ENCODE measurements at places on chromosomes 11 and 22.

- no peak for DNase-seq
These were observed 1376.1 kb upstream of the TENM4 start for GRCh38 chr11:80816966-80817365.

GRCh38 chr11:71194710-71195109 is 57.7 kb downstream of the SHANK2 start:
- no peak for DNase-seq

DNA sequence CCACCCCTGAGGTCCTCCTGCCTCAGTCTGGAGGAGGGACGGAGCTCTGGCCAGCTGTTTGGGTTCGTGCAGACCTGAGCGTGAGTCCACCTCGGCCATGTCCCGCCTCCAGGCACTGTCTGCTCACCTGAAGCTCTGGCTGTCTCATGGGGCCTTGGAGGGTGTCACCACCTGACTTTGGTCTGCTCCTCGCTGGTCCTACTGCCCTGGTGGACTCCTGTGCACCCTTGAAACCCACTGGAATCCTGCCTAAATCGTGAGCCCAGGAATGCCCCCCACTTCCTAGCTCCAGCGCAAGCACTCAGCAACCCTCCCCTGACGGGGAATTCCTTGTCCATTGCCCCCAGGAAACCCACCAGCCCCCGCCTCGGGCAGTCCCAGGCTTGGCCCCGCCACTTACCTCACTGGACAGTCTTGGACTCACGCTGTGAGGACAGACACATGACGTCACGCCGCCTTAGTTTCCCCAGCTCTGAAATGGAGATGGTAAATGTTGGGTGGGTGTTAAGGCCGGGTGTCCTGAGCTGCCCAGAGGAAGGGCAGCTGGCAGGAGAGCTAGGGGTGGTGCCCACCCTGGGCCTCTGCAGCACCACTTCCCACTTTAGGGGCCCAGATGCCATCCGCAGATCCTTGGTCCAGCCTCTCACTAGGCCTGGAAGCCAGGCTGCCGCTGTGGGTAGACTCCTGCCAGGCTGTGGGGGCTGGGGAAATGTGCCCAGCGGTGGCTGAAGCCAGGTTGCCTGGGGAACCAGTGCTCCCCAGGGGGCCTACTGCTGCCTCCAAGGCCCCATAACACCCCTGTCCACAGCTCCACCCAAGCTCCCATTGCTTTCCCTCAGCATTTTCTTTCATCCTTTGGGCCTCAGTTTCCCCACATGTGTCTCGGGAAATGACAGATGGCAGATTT is 18.2 kb upstream of the TBX1 start:
- DNase-seq, result no peak

DNA sequence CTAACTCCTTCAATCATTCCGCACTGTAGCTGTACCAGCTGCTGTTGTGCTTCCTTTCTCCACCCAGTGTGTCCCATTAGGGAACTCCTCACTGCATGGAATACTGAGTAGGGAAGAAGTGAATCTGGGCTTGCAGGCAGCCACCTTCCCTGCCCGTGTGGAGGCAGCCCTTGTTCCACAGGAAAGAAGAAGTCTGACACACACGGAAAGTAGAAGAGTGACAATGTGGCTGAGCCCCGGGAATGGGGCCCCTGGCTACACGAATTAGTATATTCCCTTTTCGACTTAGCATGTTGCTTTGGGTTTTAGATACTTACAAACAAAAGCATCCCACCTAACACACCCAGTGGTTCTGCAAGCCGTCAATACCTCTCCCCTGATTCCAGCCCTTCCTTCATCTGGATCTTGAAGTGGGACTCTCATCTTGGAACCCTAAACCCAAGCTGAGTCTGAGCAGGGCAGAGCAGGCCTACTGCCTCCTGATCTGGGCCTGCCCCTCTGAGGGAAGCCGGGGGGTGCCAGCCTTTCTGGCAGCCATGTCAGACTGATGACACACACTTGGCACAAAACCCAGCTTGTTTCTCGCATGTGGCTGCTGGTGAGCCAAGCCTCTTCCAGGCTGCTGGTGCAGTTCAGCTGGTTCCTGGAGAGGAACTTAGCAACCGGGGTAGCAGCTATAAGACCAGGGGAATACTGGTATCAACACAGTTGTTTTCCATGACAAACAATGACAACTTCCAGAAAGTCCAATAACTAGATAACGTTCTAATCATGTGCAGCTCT is 71.6 kb downstream of the C11orf58 start:
- DNase-seq, result no peak

- no peak for DNase-seq
These were observed 13.7 kb downstream of the TMEM121B start for GRCh38 chr22:17107547-17107810.

DNA sequence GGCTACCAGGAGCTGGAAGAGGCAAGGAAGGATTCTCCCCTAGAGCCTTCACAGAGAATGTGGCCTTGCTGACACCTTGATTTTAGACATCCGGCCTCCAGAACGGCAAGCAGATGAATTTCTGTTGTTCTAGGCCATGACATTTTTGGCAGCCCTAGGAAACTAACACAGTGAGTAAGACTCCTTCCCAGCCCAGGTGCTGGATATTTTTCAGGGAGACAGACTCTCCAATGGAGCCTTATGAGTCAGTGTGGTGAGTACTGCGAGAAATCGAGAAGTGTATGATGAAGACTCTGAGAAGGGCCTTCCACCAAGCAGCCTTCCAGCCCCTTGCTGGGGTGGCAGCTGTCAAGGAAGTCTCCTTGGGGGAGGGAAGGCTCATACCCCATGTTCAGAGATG is 114.4 kb downstream of the OSBP2 start:
- DNase-seq, result no peak

- no peak for DNase-seq
These were observed 124.4 kb upstream of the PGR start for GRCh38 chr11:101254037-101254436.

DNA sequence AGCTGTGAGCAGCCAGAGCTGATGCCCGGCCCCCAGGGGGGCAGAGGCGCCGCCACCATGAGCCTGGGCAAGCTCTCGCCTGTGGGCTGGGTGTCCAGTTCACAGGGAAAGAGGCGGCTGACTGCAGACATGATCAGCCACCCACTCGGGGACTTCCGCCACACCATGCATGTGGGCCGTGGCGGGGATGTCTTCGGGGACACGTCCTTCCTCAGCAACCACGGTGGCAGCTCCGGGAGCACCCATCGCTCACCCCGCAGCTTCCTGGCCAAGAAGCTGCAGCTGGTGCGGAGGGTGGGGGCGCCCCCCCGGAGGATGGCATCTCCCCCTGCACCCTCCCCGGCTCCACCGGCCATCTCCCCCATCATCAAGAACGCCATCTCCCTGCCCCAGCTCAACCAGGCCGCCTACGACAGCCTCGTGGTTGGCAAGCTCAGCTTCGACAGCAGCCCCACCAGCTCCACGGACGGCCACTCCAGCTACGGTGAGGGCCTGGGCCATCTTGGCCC is 6.1 kb downstream of the CDC42EP1 start:
- DNase-seq, result no peak

DNA sequence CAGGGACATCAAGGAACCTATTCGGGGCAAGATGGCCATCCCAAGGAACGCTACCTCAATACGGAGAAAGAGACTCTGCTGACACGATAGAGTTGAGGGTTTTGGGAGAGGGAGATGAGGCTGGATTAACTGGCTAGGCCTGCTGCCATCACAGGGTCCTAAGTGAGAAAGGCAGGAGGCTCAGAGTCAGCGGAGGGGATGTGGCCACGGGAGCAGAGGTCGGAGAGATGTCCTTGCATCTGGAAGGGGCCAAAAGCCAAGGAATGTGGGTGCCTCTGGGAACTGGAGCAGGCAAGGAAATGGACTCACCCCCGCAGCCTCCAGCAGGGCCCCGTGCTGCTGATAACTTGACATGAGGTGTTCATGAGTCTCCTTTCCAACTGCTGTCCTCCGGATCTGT is 31.0 kb upstream of the RFPL3 start:
- no peak for DNase-seq

GRCh38 chr11:95715777-95716241 is 73.8 kb downstream of the FAM76B start:
- no peak for DNase-seq

GRCh38 chr11:79026803-79027445 is 413.9 kb downstream of the TENM4 start:
- no peak for DNase-seq

DNA sequence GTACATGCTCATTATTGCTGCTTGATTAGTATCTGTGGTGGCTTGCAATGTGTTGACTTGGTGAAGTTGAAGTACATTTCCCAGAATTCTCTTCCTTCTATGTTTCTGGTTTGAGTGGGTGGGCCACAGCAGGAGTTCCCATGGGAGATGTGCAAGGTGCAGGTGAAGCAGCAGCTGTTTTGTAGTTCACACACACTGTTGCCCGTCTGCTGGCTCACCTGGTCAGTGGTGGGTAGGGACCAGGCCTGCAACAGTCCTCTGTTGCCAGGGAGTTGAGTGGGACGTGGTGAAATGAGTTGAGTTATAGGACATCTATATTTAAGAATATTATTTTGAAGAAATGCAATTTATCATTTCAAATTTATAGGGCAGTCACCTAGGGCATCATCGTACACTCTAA is 417.4 kb downstream of the TMEM135 start:
- DNase-seq, result no peak

DNA sequence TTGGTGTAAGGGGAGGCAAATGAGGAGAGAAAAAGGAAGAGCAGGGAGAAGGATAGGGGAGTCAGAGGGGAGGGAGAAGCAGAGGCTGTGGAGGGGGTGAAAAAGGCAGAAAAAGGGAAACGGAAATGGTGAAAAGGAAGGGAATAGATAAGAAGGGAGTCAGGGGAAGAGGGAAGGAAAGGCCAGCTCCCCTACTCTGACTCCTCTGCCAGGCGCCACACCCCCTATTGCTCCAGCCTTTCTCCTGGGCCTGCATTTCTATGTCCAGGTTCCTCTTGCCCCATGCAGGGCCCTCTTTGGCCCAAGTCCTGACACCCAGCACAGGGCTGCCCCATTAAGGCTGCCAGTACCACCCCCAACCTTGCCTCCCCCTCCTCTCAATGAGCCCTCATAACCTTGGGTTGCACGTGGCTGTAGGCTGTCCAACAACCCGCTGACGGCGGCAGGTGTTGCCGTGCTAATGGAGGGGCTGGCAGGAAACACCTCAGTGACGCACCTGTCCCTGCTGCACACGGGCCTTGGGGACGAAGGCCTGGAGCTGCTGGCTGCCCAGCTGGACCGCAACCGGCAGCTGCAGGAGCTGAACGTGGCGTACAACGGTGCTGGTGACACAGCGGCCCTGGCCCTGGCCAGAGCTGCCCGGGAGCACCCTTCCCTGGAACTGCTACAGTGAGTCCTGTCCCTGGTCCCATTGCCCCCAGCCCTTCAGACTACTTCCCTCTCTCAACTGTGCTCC is 3.4 kb upstream of the NHERF4 start:
- no peak for DNase-seq
